ENCODE measurements at places on chromosomes 1 and 21.

DNA sequence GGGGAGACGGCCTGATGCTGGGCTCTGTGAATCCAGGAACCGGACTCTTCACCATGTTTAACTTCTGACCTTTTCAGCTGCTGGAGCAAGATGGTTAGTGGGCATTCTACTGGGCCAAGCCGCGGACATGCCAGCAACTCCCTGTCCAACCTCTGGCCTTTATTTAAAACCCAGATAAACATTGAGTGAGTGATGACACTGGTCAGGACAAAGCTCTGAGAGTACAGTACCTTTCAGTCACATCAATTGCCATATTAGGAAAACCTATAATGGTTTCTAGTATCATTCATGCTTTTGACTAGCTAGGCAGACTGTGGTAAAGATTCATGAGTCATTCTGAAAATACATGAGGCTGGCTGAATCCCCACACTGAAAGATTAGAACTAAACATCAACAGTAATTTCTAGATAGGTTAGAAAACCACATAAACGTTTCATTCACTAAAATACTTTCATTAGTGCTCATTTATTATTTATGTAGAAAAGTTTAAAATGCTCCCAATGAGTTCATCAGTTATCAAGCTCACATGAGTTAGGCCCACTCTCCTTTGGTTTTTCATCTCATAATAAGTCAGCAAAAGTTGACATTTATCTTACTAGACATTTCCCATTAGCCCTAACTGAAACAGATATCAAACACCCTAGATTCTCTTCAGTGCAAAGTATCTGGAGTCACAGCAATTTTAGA lies 7.1 kb upstream of the ACTA1 start:
- DNase-seq: peak; percentile 16

GRCh38 chr1:199733125-199733524 lies 294.4 kb upstream of the NR5A2 start:
- no peak for DNase-seq

- DNase-seq: no peak
These were observed 32.7 kb downstream of the SUSD4 start for GRCh38 chr1:223331301-223331700.

DNA sequence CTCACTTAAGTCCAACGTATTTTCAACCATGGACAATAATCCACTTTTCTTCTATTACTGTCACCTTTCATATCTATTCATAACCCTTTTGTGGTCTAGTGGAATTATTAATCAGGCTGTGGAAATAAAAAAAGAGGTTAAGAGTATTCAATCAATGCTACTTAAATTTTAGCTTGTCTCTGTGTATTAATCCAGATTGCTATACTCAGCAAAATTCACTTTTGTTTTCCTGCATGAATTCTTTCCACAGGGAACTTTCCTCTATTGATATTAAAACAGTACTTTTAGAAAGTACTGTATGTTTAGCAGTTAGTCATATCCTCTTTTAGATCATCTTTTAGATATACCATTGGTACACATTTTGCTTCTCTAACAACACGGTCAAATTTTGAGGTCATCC lies 1033.0 kb upstream of the ADGRL2 start:
- no peak for DNase-seq

GRCh38 chr1:6322161-6322560 lies 61.3 kb upstream of the GPR153 start:
- no peak for DNase-seq

DNA sequence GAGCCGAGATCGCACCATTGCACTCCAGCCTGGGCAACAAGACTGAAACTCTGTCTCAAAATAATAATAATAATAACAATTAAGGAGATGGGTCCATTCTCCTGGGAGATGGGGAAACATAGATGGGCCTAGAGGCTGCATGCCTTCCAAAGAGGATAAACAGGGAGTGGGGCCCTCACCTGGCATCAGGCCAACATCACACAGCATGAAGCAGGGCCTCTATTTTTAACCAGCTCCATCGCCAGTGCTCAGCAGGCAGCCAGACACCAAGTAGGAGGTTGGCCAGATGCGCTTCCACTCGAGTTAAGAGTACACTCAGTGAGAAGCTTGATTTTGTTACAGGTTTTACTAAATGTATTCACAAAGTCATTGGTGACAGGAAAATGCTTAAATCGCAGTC lies 352.0 kb downstream of the RRAGC start:
- DNase-seq: no peak

GRCh38 chr1:19384113-19384512 lies 72.0 kb downstream of the SLC66A1 start:
- DNase-seq: no peak

GRCh38 chr1:36866169-36866814 lies 168.0 kb downstream of the GRIK3 start:
- no peak for DNase-seq

DNA sequence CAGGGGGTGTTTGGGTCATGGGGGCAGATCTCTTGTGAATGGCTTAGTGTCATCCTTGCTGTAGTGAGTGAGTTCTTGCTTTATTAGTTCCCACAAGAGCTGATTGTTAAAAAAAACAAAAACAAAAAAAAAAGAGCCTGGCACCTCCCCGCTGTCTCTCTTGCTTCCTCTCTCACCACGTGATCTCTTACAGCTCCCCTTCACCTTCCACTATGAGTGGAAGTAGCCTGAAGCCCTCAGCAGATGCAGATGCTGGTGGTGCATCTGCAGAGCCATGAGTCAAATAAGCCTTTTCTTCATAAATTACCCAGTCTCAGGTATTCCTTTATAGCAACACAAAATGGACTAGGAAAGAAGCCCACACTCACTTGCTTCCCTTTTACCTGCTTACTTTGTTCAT lies 17.2 kb upstream of the RGL1 start:
- no peak for DNase-seq

GRCh38 chr1:227521782-227522181 lies 41.6 kb upstream of the ZNF678 start:
- DNase-seq: no peak

DNA sequence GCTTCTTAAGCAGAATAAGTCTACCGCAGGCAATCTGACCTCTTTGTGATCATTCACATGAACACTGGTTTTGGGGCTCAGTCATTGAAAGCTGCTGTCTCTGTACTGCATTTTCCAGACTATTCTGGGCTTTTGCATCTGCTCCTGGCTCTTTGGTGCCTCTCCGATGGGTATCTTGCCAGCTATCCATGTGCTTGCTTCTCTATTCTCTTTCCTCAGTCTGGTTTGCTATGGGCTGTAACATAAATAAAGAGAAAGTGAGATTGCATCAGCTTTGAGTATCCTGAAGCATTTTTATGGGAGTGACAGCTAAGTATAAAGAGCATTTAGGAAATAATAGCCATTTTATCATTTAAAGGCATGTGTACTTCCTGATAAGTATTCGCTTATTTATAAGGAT lies 70.7 kb downstream of the C1orf21 start:
- no peak for DNase-seq

DNA sequence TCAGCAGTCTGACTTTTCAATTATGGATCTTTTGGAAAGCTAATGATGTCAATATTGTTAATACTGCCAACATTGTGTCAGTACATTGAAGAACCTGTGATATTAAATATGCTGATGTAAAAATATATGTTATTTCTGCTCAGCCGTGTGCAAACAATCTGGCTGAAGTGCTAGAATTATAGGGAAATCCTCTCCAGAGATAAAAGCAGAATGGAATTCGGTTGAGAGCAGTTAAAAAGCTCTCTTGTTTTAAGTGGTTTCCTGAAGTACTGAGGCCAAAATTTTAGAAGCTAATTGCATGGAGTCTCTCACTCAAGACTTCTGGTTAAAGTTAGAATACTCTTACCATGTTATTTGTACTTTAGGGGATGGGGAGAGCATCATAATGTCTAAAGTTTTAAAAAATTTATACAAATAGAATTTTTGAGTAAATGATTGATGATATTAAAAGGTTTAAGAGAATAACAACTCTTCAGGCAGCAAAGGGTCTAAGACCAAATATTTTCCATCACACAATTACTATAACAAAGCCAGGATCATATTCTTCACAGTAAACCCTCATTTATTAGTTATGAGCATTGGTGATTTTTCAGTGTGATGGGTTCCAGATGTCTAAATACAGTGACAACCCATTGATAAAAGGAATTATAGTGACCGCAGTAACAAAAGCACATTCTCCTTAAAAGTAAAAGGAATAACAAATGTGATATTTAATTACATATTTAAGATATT lies 834.2 kb upstream of the CXADR start:
- no peak for DNase-seq

DNA sequence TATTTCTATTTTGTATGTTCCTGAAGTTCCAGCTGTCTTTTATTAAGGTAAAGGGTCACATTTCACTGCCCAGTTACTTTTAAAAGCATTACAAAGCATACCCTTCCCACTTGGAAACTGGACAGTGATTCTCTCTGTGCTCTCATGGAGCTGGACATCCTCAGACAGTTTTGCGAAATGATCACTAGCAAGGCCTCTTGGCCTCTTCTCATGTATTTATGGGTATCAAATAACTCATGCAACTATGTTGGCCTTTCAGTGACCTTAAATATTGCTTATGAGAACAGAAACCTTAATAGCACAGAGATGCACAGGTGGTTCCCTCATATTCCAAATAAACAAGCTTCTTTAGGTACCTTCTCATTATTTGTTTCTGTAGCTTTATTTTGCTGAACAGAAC lies 7.9 kb upstream of the AMPD1 start:
- no peak for DNase-seq

- DNase-seq: no peak
These were observed 36.8 kb upstream of the RPF1 start for GRCh38 chr1:84442256-84442655.

GRCh38 chr1:161089251-161089924 lies at the start of gene NECTIN4:
TSS of gene NECTIN4 (minus strand) at chr1:161089558. CDS start at chr1:161089296, 262 bp downstream.
- DNase-seq: no peak

DNA sequence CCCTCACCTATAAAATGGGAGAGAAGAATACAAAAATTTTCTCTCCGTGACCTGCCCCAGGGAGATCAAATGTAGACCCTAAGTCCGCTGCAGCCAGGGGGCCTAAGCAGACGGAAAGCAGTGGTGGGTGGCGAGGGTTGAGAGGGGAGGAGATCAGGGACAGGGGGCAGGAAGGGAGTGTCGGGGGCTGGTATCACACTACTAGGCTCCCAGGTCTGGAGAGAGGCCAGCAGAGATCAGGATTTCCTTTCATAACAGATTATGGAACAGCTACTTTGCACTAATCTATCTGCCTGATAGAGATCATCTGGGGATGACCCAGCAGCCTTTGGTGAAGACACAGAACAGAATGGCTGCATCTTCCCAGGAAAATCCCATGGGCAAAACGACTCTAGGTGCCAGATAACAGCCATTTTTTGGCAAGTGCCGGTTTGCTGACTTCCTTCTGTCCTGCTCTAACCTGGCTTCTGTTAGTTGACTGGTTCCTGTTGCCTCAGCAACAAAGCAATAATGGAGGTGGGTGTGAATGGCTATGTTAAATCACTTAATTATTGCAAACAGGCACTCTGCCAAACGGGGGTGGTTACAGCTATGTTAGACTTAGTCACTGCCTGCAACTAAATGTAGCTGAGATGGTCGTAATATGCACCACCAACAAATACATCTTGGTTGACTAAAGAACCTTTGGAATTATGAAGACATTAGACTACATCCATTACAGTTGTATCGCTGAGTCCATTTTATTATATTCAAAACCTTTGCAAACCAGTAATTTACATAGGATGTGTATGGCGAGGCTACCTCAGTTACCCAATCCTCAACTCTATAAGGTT lies 30.0 kb upstream of the EPS8L3 start:
- DNase-seq: no peak

DNA sequence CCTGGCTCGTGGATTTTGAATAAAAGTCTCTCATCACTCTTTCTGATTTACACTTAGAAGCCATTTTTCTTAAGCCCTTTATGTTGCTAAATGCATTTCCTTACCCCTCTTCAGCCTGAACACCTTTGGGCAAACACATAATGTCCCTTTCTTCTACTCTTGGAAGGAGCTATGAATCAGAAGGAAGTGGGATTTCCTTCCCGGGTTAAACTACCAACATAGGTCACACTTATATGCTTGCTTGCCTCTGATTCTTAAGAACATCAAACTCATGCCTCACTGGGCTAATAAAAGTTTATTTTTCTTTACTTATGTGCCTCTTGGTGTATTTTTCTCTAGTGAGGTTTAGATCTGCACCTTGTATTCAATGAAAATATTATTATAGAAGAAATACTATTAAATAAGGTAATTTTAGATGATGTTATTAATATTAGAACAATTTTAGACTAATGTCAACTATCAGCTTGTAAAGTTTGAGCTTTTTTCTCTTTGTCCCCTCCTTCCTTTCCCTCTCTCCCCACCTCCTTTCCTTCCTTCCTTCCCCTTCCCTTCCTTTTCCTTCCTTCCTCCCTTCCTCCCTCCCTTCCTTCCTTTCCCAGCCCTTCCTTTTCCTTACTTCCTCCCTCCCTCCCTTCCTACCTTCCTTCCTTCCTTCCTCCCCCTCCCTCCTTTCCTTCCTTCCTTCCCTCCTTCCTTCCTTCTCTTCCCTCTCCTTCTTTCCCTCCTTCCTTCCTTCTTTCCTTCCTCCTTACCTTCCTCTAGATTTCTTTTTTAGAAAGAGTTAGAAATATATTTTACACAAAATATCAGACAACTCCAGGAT lies 66.5 kb upstream of the KCNJ6 start:
- no peak for DNase-seq

DNA sequence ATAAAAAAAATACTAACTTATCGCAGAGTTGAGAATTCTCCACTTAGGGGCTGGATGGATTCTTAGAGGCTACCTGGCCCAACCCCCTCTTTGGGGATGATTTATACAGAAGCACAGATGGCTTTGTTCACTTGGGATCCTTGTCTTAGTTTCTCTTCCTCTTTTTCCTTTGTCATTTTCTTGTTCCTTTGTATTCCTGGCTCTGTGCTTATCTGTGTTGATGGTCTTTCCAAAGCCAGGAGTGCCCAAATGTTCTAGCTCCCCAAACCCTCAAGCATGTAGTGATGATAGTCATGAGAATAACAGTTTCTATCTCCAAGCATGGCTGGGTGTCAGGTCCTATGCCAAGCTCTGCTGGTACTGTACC lies 27.4 kb downstream of the EPHB2 start:
- no peak for DNase-seq

DNA sequence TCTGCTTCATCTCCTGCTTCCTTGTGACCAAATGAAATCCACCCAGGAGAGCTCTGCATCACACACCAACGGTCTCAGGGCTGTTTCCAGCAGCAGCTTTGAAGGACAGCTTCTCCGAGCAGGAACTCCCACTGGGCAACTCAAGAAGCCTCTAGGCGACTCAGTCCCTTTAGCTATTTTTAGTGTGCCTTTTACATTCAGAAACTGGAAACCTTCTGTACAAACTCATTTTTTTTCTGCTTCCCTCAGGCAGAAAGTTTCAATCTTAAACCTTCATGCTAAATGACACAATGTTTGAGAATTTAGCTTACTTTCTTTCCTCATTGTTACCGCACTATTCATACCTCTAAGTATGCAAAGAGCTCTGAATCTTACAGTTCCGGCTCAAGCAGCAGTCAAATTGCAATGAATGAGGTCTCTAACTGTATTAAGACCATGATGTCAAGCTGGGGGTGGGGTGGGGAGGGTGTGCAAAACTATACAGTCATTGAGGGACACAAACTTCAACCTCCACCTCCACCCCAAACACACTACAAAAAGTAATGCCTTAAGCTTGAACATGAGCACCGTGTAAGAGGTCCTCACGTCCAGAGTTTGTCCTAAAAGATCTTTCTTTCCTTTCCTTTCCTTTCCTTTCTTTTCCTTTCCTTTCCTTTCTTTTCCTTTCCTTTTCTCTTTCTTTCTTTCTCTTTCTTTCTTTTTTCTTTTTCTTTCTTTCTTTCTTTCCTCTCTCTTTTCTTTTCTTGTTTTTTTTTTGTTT lies 16.4 kb upstream of the TARBP1 start:
- DNase-seq: no peak

GRCh38 chr1:62951428-62951827 lies 167.5 kb downstream of the ATG4C start:
- DNase-seq: no peak

All from stimulated activated naive B cell treated with anti-CD40 and anti-IgM and Interleukin-4, amounts not matched to agents 10 μg/mL and 1 μg/mL and 100 μg/mL, for 72 hours (primary cell).